SK-N-SH (cell line): ENCODE measurements at places on chromosomes 4 and X.

DNA sequence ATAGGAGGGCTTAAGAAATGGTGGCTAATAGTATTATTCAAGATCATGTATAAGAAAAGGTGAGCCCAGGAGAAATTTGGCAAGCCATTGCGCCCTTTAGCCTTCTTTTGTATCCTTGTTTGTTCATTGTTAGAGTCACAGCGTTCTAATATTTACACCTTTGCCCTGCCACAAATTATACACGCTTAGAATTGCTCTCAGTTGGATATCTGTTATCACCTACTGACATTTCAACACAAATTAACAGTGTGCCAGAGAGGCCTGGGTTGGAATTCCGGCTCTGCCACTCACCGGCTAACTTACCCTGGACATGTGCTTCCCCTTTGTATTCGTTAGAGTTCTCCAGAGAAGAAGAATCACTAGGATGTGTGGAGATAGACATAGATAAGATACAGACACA, 148.7 kb upstream of the KIT start:
- DNase-seq: no peak

- DNase-seq: no peak
Measured at GRCh38 chr4:22237846-22238494, 277.9 kb downstream of the ADGRA3 start.

DNA sequence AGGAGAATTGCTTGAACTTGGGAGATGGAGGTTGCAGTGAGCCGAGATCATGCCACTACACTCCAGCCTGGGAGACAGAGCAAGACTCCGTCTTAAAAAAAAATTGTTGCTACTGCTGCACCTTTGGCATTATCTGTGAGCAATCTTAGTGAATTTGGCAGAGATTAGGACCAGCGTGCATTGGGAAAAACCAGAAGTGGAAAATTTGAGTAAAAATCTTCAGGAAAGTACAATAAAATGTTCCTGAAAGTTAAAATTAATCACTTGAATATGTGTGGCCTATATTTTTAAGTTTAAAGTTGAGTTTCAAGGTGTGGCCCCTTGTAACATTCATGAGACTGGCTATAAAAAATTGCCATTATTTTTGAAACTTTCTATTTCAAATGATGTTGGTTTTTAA, 85.1 kb downstream of the SPRY1 start:
- DNase-seq: no peak

DNA sequence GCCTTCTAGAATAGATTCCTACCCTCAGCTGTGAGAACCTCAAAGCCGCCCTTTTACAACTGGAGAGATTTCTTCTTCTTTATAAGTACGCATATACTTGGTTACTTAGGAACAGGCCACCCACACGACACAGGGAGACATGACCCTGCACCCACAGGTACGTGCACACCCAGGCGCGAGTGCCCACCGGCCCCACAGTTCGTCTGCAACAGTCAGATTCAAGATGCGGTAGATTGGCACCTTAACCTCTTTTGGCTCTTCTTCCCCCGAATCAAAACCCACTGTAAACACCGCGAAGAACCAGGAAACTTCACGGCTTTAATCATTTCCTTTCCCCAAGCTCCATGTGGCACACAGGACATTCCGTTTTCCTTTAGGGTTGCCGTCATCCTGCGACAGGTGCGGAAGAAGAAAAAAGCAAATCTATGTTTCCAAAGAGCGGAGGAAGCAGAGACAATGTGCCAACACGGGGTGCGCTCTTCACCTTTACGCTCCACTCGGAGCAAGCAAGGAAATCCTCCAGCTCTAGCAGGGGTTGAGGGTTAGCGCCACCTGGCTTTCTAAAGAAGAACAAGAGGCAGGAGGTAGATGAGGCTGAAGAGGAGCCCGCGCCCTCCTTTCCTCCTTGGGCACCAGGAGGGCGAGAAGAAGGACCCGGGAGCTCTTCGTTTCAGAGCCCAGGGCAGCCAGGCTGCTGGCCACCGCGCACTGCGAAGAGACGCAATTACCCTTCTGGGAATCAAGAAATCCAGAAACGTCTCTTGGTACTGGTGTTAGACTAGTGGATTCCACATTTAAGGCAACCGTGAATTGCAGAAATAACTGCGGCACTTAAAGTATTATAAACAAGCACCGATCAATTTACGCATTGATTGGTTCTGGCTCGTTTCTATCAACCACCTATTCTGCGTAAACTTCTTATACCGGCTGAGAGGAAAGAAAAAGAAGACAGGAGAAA, 35.7 kb downstream of the HAND2 start:
- DNase-seq: no peak

DNA sequence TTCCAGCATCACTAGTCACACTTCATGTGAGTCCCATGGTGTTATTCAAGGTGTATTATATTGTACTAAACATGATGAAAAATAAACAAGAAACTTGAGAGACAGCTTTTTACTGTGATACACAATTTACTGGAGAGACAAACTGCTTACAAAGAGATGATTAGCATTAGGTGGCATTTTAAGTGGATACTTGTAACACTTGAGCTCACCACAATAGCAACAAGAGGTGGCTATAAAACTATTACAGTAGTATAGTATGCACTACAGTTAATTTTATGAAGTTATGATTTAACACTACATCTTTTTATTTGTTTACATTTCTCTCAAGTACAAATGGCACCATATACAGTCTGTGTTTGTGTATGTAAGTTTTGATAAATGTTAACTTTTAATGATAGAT, 246.6 kb downstream of the PARM1 start:
- DNase-seq: no peak

DNA sequence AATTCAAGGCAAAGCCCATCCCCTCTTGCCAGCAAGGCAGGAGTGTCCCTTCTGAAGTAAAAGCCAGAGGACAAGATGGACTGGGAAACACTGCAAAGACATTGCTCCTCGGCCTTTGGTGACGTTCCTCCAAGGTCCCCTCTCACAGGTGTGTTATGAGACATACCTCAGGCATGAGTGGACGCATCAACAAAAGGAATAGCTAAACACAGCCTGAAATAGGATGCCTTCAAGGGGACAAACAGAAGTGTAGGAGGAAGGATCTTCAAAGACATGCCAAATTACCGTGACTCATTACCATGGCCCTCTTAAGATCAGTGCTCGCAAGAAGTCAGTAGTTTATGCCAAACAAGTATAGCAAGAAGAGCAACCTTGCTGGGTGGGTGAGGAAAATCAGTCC, 6.0 kb upstream of the IDS start:
- DNase-seq: no peak

GRCh38 chrX:39398215-39398962, 597.1 kb downstream of the MID1IP1 start:
- DNase-seq: no peak
